ENCODE measurements at places on chromosomes 13 and 19. TPM values are rescaled to one million over a fixed set of nuclear protein-coding genes. Genes with fewer than 3 reads are reported as not detected.

- DNase-seq, result peak; percentile 92
Measured at GRCh38 chr19:14434543-14435319, 1.6 kb downstream of the PKN1 start.

DNA sequence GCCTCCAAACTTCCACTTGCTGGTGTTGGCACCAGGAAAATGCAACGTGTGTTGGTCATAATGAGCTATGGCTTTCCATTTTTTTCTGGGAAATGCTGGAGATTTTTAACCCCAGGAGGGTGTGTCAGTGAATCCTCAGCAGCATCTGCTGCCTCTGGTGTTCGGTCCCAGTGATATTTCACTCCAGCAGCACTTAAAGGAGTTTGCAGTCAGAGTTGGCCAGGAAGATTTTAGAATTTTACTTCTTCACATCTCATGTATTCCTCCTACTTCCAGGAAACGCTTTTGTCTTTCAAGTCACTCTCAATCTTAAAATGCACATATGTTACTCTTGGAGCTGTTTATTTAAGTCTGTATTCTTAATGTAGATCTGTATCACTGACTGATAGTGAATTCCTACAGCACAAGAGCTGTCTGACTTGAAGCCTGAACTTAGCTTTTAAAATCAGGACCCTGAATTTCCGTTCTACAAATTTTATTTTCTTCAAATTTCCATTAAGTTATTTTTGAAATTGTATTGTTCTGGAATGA is 903.4 kb upstream of the SLC10A2 start:
- no peak for DNase-seq

CLEC17A gene
- total RNA-seq, result not detected

DNA sequence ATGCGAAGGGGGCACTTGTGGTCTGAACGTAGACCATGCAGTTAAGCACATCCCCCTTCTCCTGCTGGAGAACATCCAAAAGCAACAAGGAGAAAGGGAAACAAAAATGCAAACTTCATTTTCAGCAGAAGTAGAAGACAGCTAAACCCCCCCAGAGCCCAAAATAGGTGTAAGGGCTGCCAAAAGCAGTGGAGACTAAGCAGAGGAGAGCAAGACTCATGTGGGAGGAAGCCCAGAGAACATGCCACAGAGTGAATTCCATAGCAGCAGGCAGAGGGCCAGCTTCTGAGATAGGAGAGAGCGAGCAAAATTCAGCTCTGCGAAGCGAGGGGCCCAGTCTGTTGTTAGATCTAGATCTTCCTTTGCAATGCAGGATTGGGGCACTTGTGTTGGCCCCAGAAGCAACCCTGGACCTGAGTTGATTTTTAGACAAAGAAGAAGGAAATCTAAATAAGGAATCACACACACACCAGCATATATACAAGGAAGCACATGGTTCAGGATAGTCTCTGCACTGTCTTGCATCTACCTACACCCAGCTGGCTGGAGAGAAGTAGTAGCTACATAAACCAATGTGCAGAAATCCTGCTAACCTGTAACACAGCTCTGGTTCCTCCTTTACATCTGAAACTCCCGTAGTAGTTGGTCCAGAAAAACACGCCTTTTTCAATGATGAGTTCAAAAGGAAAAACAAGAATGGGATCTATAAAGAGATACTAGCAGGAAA is 199.6 kb downstream of the SPRY2 start:
- peak; percentile 75 for DNase-seq

DNA sequence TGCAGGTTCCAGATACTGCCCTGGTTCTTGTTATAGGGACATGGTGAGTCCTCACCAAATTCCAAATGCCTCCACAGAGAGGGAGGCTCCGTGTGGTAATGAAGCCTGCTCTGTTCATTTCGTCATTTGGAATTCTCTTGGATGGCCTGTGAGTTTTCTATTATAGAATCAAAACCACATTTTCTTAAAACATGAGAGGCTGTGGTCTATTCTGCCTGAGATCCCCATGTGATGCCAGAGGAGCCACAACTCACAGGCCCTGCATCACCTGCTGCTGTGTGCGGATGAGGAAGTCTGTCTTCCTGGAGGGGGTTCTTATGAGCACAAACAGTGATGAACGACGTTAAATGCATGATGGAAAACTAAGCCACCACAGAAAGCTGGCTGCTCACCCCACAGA is 264.4 kb downstream of the UQCRFS1 start:
- peak; percentile 51 for DNase-seq
